ENCODE measurements at places on chromosomes 7 and 10.

GRCh38 chr7:83643739-83644138 lies 5.2 kb downstream of the SEMA3E start:
- DNase-seq: no peak

DNA sequence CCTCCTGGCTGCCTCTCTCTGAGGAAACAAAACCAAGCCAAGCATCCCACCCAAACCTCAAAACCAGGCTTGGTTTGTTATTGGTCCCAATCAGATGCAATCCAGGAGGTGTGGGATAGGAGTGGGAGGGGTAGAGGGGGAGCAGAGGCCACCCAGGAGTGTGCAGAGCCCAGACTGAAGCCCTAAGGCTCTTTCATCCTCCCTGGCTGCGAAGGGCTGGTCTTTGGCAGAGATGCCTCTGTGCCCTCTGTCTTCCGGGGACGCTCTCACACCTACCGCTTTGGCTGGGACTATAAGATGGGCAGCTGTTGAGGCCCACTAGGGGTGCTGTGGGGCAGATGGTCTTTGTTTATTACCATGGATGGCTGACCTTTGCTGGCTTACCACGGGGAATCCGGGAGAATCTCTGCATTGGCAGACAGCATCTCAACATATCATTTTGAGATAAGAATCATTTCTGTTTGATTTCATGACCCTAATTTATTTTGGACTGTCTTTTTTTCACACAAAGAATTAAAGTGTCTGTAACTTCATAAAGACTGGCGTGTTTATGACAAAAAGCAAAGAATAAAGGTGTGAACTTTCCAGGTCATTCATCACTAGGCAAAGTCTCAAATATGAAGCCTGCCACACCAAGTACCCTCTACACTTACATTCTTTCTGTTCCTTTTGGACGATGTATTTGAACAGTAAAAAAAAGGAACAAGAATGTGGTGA lies 6.5 kb upstream of the DENND2A start:
- DNase-seq: peak; percentile 42

DNA sequence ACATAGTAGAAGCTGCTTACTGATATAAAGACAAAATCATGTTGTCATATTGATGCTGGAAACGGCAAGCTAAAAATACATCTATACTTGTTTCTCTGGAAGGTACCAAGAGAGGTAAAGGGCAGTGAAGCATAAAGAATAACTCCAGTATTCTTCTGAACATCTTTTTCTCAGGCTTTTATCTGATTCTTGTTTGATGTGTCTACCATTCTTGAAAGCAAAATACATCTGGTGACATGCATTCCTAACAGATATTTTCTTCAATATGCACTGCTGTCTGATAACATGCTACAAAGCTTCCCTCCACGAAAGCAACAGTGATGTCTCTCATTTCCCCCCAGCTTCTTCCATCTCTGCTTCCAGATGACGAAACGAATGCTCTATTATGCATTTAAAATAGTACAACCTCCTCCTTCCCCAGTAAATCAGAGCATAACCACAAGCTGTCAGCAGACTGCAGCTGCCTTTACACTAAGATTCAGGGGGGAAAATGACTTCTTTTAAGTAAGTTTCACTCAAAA lies 100.8 kb downstream of the ARHGAP21 start:
- no peak for DNase-seq

DNA sequence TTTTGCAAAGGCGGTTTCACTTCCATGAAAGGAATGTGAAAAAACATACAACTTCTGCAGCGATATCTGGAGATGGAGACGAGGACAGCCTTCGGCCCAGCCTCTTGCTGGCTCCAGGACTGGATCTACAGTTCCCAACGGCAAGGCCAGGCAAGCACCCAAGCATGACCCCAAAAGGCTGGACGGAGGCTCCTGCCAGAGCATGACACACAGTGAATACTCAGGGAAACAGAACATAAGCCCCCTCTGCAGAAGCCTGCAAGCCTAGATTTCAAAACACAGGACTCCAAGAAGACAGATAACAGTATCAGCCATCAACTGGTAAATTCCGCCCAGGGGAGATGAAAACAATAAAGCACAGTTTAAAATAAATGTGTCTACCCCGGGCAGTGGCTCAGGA lies 3.3 kb upstream of the LRRC27 start:
- DNase-seq: no peak

DNA sequence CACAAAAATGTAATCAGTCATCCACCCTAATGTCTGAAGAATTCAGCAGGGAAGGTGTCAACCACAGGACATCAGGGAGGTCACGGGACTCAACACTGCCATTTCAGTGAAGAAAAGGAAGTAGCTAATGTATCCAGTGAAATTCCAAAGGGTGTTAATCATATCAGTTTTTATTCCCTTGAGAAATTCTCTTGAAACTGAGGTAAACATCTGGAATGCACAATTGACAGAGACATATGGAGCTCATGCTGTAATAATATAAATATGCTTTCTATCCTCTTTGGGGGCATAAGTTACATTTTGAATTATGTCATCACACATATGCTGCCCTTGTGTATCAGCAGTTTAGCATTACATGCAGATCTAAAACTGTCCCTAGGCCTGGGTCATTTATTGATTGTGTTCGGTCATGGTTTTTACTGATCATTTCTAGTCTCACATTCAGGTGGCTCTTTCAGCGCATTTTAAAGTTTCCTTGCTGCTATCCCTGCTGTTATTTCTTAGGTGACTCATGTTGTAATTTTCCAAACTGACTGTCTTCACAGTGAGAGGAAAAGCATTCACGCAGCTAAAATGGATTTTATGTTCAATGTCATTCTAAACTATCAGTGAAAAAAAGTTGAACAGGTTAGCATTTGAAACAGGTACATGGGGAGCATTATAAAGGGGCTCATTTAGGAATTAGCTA lies 273.9 kb downstream of the TSPAN12 start:
- DNase-seq: no peak

- no peak for DNase-seq
Observed at GRCh38 chr10:21520949-21521348, 4.5 kb downstream of the SKIDA1 start.

GRCh38 chr10:103510791-103511752 lies 17.6 kb downstream of the NEURL1 start:
- no peak for DNase-seq

- DNase-seq: no peak
Observed at GRCh38 chr7:88965371-88965770, 169.8 kb upstream of the TEX47 start.

DNA sequence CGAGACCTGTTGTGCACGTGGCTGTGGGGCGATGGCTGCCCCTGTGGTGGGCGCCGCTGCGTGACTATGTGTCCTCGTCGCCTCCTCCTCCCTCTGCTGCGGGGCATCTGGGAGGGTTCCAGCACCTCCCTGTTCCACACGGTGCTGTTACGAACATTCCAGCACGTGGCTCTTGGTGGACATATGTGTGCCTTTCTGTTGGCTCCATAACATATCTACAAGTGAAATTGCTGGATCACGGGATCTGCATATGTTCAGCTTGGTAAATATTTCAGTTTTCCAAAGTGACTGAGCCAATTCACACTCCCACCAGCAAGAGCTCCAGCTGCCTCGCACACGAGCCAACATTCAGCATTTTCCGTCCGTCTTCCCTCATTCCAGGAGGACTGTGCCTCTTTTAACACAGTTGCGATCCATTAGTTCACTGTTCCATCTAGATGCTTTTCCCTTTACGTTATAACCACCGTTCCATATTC lies 25.1 kb downstream of the SNX8 start:
- DNase-seq: no peak

GRCh38 chr7:50970092-50970491 lies 187.4 kb upstream of the GRB10 start:
- DNase-seq: no peak

GRCh38 chr10:71457908-71458307 lies 61.2 kb downstream of the CDH23 start:
- DNase-seq: no peak

DNA sequence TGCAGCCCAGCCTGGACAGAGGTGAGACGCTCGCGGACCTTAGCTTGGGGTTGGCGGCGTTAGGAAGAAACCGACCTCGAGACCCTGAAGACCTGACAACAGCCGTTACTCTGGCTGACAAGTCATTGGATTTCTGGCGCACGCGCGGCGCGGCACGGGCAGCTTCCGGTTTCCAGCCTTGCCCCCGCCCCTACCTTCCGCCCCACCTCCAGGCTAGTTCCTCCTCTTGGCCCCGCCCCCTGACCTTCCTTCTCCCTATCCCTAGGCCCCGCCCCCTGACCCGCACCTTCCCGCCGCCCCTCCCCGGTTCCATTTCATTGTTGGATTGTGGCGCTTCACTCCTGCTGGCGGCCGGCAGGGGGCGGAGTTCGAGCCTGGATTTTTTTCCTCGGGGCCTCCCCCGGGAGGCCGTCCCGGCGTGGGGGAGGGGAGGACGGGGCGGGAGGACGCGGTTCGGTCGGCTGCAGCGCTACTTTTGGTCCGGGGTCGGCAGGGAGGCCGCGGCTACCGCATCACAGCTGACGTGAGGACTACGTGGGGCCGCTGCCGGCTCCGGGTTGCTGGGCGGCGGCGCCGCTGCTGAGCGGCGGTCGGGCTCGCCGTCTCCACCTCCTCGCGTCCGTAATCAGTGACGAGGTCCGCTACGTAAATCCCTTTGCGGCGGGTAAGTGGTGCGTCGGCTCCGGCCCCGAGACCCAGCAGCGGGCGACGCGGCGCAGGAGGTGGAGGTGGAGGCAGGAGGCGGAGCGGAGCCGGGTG lies at the start of gene CREM:
Gene CREM (plus strand): TSS at position 317 of the 759 bp plus-strand sequence. CDS start 10,990 bp downstream, outside the sequence.
- DNase-seq: peak; percentile 99

- peak; percentile 26 for DNase-seq
Observed at GRCh38 chr10:125001313-125002046, 59.6 kb downstream of the ZRANB1 start.

DNA sequence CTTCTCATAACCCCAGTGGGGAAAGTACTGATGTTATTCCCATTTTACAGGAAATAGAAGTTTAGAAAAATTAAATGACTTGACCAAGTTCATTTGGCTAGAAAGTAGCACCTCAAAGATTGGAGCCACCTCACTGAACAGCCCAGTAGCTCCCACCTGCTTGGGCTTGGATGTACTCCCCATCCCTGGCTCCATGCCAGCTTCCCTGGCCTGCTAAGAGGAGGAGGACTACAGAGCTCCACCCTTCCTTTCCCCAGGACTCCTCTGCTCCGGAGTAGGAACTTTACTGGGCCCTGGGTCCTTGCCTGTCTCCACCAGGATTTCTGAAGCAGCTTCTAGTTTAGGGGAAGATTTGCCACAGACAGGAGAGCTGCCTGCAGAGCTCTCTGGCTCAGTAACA lies 3.1 kb downstream of the HPS6 start:
- no peak for DNase-seq

- DNase-seq: no peak
Observed at GRCh38 chr7:86199881-86200614, 443.7 kb upstream of the GRM3 start.

DNA sequence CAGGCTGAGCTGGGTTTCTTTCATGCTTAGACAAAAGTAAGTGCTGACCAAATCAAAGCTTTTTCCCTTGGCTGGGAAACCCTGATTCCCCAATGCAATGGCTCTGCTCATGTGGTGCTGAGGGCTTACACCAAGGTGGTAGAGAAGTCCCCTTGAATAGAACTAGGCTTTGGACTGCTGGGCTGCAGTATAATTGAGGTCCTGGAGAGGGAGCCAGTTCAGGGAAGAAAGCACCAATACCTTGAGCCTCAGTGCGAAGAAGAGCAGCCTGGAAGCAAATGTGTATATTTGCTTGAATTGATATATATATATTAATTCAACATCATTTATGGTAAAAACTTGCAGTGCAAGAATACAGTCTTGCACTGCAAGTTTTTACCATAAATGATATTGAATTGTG lies 391.1 kb downstream of the RPS24 start:
- no peak for DNase-seq

DNA sequence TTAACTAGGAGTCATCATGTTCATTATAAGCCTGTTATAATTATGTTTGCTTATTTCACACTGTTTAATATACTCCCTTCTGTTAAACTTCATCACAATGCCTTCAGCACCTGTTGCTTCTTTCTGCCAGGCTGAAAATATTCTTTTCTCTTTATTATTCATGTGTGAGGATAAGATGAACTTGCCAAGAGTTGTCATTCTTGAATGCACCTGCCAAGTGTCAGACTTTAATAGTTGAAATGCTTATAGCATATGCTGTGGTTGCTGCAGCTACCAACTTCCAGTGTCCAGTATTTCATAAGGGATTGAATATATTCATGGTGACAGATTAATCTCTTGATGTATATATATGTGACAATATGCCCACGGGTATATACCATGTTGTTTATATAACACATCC lies 339.2 kb upstream of the MEOX2 start:
- DNase-seq: no peak

GRCh38 chr10:122056431-122057094 lies 67.6 kb downstream of the TACC2 start:
- DNase-seq: no peak

- no peak for DNase-seq
Observed at GRCh38 chr7:77808517-77808916, 9.9 kb downstream of the PHTF2 start.

Data from activated T-cell treated with anti-CD3 and anti-CD28 coated beads, Interleukin-2, amount 50 U/mL, for 24 hours (primary cell).